Stimulated activated CD4-positive, alpha-beta T cell treated with anti-CD3 and anti-CD28 coated beads, Interleukin-12 subunit alpha, Interleukin-12 subunit beta, amount 100 ng/mL, for 24 hours (primary cell): ENCODE measurements at places on chromosomes 11 and 22.

DNA sequence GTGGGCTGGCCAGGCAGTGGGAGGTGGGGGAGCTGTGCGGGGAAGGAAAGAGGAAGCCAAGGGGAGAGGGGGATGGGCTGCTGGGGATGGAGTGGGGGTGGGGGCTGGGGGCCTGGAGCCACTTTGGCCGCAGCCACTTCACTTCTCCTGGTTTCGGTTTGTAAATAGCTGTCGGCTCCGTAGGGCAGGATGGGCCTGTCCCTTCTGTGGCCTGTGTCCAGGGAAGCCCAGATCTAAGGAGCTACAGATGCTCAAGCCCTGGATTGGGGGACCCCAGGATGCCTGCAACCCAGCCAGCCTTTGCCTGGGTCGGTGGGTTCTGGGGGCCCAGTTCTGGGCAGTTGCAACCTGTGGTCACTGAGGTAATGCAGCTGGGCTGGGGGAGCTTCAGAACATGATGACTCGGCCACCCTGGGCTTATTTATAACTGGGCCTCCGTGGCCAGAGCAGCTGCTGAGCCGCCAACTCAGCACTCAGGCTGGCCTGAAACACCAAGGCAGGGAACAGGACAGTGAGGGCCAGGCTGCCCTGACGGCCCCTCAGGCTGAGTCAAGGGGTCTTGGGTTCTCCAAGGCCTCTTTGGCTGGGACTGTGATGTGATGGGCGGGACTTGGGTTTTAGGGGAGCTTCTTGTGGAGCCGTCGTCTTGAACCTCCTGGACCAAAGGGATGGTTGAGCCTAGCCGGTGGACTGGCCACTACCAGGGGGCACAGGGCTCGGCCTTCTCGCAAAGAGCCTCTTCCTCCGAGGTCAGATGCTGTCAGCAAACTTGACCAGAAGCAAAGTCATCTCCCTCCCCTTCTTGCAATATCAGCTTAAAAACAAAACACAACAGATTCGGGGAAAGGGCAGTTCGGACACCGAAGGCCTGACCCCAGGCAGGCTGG, 15.0 kb upstream of the SLC39A13 start:
- no peak for DNase-seq

- no peak for DNase-seq
Observed at GRCh38 chr11:76670485-76671236, at the start of gene LRRC32. Gene LRRC32 (minus strand): TSS chr11:76670747. CDS start chr11:76665954, 4,793 bp downstream.

- DNase-seq = no peak
Observed at GRCh38 chr11:102915044-102915375, 40.2 kb upstream of the MMP12 start.

GRCh38 chr22:49970528-49971231, 10.1 kb downstream of the PIM3 start:
- peak; percentile 91 for DNase-seq

DNA sequence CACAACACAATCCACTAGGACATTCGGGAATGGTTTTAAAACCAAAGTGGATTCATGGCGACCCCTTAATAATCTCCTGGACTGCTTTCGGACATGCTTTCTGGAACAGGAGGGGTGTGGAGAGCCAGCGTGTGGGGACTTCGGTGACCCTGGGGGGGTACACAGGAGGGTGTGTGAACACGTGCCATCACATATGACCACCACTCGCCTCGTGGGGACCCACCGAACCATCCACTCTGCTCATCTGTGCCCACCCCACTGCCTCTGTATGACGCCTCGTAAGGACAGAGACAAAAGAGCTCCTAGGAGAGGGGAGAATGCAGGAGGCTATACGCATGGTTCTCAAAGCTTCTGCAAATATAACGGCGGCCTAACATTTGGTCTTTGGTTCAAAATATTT, 8.9 kb downstream of the LTO1 start:
- no peak for DNase-seq

- DNase-seq = no peak
Observed at GRCh38 chr11:16096336-16096735, 260.0 kb downstream of the SOX6 start.

GRCh38 chr11:64007160-64007628, 21.0 kb downstream of the OTUB1 start:
- DNase-seq = no peak

DNA sequence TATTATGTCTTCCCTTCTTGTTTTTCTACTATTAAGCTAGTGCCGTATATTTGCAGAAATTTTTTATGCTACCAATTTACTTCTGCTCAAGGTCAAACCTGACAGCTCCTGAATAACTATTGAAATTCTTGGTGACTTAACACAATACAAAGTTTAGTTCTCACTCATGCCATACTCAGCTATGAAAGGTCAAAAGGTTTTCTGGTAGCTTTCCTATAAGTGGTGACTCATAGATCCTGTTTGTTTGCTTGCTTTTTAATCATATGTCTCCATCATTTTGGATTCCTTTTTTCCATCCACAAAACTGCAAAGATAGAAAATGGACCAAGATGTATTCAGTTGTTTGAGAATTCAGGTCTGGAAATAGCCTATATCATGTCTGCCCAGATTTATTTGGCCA, 855.8 kb upstream of the LRRC4C start:
- no peak for DNase-seq

- no peak for DNase-seq
Observed at GRCh38 chr11:59463190-59463641, 6.5 kb downstream of the OR4D6 start.

- no peak for DNase-seq
Observed at GRCh38 chr11:119222308-119222707, 16.2 kb downstream of the CBL start.

DNA sequence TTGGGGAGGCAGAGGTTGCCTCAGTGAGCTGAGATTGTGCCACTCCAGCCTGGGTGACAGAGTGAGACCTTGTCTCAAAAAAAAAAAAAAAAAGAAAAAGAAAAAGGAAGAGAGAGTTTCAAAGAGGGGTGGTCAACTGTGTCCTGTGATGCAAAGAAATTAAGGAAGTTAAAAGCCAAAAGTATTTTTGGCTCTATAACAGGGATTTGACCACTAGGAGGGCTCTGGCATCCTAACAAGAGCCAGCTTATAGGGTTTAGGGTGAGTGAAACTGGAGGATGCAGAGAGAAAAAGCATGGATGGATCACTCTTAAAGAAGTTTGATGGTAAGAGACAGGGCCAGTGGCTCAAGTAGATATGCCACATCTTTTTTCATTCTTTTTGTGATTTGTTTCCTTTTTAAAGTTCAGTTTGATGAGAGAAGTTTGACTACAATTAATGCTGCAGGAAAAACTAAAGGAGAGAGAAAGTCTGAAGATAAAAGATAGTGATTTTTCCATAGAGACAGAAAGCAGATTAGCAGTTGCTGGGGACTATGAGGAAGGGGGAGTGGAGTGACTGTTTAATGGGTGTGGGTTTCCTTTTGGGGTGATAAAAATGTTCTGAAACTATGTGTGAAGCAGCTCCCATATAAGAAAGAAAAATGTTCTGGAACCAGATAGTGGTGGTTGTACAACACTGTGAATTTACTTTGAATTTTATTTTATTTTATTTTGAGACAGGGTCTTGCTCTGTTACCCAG, 11.1 kb upstream of the MICAL2 start:
- no peak for DNase-seq

- no peak for DNase-seq
Observed at GRCh38 chr22:24181088-24181995, at the start of gene SUSD2. Gene SUSD2 (plus strand): TSS chr22:24181487. CDS start chr22:24181520, 33 bp downstream.

DNA sequence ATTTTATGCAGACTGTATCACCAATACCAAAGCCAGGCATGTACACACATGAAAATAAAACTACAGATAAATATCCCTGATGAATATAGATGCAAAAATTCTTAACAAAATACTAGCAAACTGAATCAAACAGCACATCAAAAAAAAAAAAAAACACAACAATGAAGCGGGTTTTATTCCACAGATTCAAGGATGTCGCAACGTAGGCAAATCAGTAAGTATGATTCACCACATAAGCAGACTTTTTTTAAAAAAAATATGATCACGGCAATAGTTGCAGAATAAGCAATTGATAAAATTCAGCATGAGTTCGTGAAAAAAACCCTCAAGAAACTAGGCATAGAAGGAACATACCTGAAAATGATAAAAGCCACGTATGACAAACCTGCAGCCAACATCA, 21.3 kb downstream of the OR51F1 start:
- DNase-seq = no peak

DNA sequence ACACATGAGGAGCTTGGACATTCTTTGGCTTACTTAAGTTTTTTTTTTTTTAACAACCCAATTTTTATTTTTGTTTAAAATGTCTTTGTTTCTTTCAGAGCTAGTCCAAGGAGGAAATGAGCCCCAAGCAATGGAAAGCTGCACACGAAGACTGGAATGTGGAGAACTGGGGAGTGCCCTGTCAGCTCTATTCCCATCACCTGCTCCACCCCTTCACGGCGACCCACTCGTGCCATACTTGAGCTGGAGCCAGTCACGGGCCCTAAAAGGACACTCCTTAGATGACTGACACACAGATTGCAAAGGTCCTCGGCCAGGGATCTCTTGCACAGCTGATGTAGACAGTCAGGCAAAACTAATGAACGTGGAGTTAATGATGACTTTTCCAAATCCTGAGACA, 10.6 kb upstream of the SLC25A18 start:
- DNase-seq = no peak

- DNase-seq = no peak
Observed at GRCh38 chr11:134569195-134569594, 157.2 kb upstream of the B3GAT1 start.

DNA sequence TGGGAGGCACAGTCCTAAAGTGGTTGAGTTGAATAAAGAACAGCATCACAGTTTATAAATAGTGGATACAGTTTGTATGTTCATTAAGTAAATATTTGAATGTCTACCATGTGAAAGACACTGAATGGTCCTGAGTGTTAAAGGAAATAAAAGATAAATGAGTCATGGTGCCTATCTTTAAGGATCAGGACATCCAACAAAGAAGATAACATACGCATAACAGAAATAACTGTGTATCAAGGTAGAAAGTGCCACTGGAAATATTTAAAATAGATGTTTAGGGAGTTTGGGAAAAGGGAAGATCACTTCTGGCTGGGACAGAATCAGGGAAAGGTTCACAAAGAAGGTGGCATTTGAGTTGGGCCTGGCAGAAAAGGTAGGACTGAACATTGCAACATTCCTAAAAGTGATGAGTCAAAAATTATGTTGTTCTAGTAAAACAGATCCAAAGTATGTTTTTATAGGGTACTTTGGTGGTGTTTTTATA, 41.5 kb downstream of the CSTPP1 start:
- no peak for DNase-seq

DNA sequence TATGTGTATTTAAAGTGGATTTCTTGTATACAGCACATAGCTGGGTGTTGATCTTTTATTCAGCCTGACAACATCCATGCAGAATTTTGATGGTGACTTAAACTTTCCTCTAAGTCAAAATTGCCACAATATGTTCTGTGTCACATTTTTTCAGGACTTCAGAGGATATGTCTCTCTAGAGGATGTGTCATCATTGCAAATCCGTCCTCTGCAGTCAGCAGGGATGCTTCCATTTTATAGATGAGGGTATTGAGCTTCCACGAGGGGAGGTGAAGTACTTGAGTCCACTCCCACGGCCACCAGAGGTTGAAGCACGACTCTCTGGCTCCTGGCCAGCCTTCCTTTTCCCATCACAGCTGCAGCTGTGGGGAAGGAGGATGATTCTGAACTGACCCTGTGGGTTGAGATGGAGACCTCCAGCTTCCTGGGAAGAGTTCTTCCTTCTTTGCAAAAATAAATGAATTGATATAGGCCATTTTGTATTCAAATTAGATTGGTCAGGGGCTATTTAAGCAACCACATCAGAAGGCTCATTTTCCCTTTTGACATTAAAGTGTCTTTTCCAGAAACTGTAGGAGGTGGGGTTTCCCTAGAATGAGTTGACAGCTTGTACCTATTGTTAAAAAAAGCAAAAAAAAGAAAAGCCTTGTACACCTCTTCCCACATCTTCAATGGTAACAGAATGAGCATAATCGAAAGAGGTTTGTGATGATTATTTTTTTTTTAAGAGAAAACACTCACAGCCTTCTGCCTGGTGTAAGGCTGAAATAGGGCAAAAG, 55.2 kb upstream of the MYEOV start:
- DNase-seq = no peak

- peak; percentile 85 for DNase-seq
Observed at GRCh38 chr11:236774-237767, at the start of gene PSMD13. Gene PSMD13 (plus strand): TSS chr11:236976. CDS start chr11:237050, 74 bp downstream.

DNA sequence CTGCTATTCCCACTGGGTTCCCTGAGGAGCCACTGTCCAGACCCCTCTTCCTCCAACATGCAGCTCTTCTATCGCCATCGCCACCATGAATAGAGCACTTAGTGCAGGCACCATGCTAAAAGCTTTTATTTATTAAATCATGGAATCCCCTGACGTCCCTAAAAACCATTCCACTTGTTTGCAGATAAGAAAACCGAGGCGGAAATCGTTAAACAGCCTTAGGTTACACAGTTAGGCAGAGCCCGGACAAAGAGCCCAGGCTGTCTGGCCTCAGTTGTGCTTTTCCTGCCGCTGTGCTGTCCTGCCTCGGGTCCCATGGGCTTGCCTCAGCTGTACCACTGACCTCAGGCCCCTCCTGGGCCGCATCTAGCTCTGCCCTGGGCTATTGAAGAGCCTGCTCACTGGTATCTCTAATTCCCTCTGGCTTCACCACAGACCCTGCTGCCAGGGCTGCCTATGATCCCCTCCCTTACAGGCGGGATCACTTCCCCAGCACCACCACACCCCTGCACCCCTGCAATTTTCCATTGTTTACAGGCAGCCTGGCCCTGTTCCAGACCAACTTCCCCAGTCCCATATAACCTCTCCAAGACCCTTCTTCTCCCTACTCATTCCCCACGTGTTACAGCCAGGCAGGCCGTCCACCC, 13.0 kb upstream of the TUB start:
- no peak for DNase-seq

- DNase-seq = no peak
Observed at GRCh38 chr11:61103851-61104423, 1.6 kb downstream of the CD5 start.

DNA sequence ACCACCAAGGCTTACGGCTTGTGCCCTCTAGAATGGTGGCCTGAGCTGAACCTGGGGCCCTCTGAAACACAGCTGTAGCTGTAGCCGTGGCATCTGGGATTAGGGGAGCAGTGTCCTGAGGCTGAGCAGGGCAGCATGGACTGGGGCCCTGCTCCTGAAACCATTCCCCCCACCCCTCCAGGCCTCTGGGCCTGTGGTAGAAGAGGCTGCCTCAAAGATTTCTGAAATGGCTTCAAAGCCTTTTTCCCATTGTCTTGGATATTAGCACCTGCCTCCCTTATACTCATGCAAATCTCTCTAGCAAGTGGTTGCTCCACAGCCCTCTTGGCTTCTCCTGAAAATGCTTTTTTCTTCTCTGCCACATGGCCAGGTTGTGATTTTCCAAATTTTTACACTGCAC, 106.9 kb downstream of the CTNND1 start:
- DNase-seq = no peak

DNA sequence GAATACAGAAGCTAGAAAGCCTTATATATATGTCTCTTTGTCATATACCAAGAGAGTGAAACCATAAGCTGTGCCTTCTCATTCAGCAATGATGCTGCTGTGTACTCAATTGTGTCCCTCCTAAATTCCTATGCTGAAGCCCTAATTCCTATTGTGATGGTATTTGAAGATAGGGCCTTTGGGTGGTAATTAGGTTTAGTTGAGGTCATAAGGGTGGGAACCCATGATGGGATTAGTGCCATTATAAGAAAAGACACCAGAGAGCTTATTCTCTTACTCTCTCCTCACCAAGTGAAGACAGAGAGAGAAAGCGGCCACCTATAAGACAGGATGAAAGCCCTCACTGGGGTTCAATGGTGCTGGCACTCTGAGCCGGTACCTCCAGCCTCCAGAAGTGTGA, 1191.3 kb upstream of the TENM4 start:
- DNase-seq = no peak
